NCI-H345 (cell line): ENCODE measurements at places on chromosomes 2 and 18.
A peak's percentile ranks its signal among the peaks of the same experiment; 100 is the strongest.

DNA sequence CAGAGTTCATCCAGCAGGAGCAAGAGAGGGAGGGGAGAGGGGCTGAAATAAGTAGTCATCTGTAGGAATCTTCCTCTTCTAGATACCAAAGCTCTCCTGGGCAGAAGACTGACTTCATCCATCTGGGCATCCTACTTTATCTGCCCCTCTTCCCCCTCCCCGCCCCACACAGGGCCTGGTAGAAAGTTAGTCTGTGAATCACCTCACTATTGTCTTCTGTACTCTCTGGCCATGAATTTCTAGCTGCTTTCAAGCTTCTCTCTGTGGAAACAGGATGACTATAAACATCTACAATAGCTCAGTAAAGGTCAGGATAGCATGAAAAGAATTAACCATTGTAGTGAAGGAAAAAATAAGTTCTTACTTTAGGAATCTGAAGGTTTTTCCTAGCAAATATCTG, 47.7 kb upstream of the RNU4ATAC start:
- DNase-seq = no peak

- no peak for DNase-seq
Observed at GRCh38 chr18:23066060-23066459, 69.2 kb upstream of the CABLES1 start.

DNA sequence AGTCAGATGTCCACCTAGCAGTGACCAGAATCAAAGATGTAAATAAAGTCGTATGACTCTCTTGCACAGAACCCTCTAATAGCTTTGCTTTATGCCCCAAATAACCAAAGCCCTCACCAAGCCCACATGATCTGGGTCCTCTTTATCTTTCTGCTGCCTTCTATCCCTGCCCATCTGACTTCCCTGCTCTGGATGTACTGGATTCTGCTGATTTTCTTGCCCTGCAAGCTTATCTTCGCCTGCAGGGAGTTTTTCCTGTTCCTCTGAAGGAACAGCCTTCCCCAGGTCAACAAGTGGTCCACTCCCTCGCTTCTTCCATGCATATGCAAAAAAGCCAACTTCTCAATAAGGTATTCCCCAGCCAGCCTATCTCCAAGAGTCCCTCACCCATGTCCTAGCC, 18.7 kb downstream of the IL36B start:
- DNase-seq = no peak

DNA sequence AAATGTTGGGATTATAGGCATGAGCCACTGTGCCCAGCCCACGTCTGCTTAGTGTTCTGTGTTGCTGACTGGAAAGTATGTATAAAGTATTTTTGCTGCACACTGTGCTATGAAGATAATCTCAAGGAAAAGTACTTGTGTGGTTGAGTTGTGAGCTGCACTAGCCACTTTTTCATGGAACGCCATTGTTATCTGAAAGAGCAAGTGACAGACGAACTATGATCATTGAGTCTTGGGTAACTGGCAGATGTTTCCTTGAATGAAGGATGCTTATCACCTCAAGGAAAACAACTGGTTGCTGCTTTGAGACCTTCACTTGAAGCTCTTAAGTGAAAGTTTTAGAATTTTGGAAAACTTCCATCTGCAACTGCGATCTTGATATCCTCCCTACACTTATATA, 82.2 kb upstream of the KCTD1 start:
- no peak for DNase-seq

DNA sequence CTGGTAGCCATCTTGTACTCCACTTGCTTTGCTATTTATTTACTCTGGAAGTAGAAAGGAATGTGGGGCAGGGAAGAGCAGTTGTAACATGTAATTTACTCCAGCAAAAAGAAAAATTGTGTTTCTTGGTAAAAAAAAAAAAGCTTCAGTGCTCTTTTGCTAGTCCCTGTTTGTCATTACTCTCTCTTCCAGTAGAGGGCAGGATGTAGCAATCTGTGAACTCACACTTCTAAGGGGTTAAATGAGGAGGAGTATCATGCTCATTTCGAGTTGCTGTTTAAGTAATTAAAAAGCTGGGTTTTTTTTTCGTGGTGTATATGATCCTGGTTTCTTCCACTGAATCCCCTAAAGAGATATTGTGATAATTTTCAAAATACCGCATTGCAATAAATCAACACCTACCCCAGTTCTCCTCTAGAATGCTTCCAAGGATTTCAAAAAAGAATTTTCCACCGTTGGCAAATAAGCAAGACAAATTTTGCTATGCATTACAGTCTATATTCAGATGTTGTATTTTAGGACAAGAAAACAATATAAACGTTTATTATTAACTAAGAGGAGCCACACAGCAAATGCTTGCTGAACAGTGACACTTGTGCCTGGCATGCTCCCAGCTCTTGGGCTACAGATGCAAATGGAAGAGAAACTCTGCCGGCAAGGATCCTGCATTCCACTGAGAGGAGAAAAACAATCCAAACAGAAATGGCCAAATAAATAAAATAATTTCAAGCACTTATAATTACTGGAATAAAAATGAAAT, 261.6 kb downstream of the ASXL3 start:
- DNase-seq = peak; percentile 52

DNA sequence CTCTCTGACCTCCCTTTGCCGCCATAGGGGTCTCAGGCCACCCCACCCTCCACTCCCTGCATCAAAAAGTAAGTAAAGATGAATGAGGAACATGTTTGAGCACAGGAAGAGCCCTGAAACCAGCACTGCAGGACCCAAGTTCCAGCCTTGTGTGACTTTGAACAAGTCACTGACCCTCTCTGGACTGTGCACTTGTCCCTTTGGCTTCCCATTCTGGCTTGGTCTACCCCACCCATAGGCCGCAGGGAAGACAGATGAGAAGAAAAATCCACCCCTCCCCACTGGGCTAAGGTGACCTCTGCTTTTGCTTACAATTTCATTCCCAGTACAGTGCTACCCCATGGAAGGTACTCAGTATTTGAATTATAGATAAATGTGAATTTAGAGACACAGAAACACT, 43.8 kb downstream of the TMEM17 start:
- DNase-seq = no peak

- no peak for DNase-seq
Observed at GRCh38 chr2:65067806-65068553, 11.8 kb downstream of the CEP68 start.

DNA sequence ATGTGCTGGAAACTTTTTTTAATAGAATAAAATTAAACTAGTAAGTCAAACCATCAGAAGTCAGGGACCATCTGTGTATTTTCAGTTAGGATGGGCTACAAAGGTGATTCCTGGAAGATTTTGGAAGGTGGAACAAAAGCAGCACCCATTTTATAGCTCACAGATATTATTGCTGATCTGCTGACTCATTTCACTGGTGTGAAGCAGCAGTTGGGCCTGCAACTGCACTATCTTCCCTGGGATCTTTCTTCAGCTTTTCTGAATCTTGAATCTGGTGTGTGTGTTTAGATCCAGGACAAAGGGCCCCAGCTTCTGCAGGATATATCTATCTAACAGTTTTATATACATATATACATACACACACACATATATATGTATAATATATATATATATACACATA, 35.6 kb upstream of the BCL11A start:
- DNase-seq = no peak

GRCh38 chr18:6781796-6782195, 52.3 kb downstream of the ARHGAP28 start:
- DNase-seq = no peak

GRCh38 chr2:99420031-99420430, 69.8 kb downstream of the REV1 start:
- no peak for DNase-seq

DNA sequence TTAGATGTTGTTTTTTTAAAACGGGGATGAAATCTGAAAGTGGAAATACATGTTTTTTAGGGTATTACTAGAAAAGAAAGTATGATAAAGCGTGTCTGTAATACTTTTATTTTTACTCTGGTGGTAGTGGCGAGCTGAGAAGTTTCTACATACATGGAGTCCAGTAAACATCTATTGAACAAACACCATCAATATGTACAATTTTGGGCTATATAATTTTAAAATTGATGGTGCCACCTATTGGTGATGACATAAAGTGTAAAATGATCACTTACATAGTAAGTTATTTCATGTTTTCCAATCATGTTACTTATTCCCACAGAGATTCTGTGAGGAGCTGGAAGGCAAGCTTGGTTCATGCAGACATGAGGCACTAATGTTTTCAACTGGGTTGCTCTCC, 31.5 kb upstream of the NFE2L2 start:
- DNase-seq = no peak

DNA sequence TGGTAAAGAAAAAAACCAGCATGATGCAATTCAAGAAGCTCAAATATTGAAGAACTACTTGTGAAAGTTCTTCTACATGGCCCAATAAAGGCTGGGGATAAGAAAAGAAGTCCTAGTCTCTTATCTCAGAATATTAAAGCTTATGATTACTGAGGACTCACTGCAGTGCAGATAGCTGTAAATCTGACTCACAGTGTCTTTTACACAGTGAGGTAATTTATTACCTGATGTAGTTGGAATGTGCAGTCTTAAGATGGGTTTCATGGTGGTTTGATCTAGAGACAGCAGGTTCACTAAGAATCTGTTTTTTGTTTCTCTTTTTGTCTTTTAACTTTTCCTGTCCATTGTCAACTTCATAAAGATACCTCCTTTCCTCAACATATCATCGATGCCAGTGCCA, 484.0 kb upstream of the MAP2 start:
- no peak for DNase-seq

- no peak for DNase-seq
Observed at GRCh38 chr18:35646449-35646848, 64.9 kb downstream of the GALNT1 start.

DNA sequence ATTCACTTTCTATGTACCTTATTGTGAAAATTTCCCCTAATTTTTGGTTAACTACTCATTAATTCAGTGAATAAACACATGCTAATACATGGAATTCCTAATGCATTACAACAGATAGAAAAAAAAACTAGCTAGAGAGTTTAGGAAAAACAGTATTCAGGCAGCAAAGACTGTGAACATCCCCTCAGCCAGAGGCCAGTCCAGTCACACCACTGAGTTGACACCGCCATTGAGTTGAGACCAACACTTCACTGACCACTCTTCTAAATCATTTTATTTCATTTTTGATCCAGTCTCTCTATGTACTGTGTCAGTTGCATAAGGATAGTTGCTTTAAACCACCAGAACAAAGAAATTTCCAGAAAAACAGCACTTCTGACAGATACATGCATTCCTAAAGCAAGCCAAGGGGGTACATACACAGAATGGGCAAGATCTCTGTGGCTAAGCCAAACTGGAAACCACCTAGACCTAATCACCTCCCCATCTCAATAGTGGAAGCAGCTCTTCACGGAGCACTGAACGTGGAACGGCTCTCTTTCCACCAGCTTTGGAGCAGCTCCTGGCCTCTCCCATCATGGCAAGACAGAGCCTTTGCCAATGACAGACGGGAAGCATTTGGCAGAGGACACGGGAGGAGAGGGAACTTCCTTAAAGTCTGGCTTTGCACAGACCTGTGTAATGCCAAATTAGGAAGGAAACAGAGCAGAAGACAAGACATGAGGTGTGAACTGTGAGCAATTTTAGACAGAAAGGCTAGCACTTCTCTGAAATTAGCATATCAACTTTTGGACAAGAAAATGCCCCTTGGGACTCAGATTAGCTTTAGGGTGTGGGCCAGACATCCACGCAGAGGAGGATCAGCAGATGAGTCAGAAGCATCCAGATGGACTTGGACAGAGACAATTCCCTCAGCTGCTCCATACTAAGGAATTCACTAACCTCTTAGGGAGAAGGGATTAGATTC, 36.4 kb downstream of the CACNB4 start:
- DNase-seq = no peak

- DNase-seq = no peak
Observed at GRCh38 chr2:171323971-171324528, 109.7 kb downstream of the METTL8 start.

DNA sequence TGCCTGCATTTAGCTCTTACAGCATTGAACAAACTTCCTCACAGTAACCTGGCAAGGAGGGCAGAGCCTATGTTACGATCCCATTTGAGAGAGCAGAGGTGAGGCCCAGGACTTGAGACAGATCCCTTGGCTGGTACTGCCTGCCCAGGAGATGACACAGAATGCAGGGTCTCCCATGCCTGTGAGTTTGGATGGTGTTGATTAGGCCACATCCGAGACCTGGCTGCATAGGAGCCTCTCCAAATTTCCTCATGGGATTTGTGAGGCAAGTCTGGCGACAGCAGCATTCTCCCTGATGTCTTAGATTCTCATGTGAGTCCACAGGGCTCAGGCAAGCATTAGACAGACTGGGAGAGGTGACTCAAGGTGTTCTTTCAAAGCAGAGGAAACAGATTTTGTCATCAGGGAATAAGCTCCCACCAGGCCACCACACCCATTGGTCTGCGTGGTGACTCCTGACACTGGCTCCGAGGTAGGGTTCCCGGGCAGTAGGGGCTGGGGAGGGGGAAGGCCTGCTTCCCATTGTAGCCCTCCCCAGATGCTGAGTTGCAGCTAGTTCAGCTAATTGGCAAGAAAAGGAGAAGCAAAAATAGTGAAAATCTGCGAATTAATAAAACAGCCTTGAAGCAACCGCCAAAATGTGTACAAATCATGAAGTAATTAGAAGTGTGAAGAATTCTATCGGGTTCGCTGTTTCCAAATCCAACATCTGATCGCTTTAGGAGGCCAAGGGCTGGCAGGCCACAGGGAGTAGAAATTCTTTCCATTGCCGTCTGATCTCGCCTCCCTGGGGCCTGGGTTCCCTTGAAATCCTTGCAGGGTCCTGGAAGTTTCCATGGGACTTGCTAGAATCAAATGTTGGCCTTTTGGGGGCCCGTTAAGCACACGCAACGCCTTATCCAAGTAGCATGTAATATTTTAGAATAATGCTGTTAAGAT, 68.0 kb downstream of the MAPK4 start:
- no peak for DNase-seq

DNA sequence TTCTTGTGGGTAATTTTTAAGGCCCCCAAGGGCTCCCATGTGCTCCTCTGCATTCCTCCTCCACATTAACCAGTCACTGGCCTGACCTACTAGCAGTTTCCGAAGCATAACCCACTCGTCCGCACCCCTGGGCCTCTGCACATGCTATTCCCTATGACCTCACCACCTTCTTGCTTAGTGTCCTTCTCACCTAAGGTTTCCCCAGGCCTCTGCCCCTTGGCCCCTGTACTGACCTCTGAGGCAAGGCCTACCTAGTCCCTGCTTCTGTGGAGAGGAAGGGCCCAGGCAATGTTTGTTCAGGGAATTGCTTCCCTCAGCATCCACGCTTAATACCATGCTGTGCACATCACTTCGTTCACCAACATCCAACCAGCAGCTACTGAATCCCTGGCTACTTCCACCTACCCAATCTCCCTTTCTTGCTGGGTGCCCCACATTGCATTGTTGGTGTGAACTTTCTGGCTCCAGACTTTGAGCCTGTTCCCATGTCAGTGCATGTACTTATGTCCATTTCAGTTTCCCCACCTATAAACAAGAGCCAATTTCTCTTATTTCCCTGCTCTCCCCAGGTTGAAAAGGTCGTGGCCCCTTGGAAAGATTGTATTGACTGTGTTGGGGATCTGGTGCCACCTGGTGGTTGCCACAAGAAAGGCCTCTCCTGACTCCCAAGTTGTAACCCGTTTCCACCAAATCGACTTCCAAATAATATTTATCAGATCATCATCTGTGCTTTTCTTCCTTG, 19.2 kb upstream of the TMEM177 start:
- DNase-seq = peak; percentile 37
